ENCODE measurements at places on chromosomes 7 and 10.

- DNase-seq, result no peak
Measured at GRCh38 chr7:155758348-155758747, 53.9 kb downstream of the SHH start.

DNA sequence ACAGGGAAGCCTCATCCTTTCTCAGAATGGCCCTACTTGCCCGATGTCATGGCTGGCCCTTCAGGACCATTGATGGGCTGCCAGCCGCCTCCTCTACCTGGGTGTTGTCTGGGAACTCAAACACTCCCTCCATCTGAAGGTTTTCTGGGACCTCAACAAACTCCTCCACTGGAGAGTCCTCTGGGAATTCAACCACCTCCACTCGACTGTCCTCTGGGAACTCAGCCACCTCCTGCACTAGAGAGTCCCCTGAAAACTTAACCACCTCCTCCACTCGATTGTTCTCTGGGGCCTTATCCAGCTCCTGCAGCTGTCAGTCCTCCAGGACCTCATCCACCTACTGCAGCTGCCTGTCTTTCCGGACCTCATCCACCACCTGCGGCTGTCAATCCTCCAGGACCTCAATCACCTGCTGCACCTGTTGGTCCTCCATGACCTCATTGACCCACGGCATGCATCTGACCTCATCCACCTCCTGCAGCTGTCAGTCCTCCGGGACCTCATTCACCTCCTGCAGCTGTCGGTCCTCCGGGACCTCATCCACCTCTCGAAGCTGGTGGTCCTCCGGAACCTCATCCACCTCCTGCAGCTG, 37.1 kb downstream of the MAT1A start:
- no peak for DNase-seq

- no peak for DNase-seq
Measured at GRCh38 chr10:98560565-98560964, 113.8 kb upstream of the HPS1 start.

- DNase-seq, result no peak
Measured at GRCh38 chr7:30797176-30798040, 26.2 kb downstream of the MINDY4 start.

All from activated CD4-positive, alpha-beta T cell treated with anti-CD3 and anti-CD28 coated beads, Interleukin-2, Interleukin-4, amounts not matched to agents 100 ng/mL and 50 ng/mL, durations not matched to agents 16 hours and 8 hours (primary cell).